ENCODE measurements at places on chromosomes 16 and 17.

DNA sequence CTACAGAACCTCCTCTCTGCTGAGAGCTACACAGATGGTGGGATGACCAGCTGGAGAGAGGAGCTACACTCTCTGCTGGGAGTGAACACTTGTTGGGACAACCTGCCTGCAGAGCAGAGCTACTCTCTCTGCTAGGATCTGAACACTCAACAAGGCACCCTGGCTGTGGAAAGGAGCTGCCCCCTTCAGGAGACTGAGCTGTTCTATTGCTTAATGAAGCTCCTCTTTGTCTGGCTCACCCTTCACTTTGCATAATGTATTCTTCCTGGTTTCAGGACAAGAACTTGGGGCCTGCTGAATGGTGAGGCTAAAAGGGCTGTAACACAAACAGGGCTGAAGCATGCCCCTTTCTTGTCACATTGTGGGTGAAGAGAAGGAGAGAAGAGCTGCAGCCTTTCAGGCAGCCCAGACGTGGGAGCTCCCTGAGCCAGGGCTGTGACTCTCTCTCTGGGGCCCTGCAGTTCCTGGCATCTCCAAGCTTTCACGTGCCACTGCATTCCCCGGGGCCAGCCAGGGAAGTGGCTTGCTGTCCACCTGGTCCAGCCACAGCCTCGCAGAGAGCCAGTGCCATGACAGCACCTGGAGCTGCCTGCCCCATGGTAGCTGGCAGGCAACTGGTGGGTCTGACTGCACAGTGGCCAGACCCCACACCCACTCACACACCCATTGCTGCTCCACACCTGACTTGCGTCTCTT, 272.8 kb upstream of the KCNJ16 start:
- DNase-seq: no peak

- DNase-seq: no peak
Observed at GRCh38 chr16:18931756-18932155, 5.5 kb upstream of the SMG1 start.

- no peak for DNase-seq
Observed at GRCh38 chr17:62718429-62718828, 89.7 kb downstream of the MARCHF10 start.

- DNase-seq: no peak
Observed at GRCh38 chr17:58413684-58414083, 3.6 kb downstream of the RNF43 start.

DNA sequence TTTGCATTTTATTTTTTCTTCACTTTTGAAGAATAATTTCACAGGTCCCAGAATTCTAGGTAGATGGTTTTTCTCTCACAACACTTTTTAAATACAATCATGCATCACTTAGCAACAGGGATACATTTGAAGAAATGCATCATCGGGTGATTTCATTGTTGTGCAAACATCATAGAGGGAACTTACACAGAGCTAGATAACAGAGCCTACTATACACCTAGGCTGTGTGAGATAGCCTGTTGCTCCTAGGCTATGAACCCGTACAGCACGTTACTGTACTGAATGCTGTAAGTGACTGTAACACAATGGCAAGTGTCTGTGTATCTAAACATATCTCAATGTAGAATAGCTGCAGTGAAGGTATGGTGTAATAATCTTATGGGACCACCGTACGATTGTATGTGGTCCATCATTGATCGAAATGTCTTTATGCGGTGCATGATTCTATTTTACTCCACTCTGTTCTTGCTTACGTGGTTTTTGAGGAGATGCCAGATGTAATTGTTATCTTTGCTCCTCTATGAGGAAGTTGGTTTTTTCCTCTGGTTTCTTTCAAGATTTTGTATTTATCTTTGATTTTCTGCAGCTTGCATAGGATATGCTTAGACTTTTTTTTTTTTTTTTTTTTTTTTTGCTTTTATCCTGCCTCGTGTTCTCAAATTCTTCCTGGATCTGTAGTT, 35.5 kb upstream of the TMEM92 start:
- DNase-seq: no peak

GRCh38 chr16:69818891-69819545, 56.9 kb downstream of the WWP2 start:
- DNase-seq: no peak

DNA sequence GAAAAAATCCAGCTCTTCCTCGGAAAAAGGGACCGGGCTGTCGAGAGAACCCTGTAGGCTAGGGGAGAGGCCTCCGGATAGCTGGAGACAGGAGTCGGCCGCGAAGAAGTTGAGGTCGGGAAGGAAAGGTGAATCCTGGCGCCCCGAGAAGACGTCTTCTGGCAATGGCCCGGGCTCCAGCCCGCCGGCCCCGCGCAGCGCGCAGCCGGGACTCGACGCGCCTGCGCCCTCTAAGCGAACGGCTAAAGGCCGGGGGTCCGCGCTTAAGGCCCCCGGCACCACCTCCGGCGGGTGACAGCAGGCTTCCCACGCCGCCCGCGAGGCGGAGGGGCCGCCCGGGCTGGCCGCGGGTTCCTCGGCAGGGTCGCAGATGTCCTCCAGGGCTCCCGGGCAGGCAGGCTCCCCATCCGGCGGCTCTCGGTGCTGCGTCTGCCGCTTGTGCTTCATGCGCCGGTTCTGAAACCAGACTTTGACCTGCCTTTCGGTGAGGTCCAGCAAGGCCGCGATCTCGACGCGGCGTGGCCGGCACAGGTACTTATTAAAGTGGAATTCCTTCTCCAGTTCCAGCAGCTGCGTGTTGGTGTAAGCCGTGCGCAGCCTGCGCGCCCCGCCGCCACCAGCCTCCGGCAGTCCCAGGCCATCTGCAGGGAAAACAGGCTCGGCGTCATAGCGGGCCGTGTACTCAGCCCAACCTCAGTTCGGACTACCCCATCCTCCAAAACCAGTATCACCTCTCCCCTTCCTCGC, 1.6 kb downstream of the HOXB2 start:
- peak; percentile 56 for DNase-seq

- DNase-seq: no peak
Observed at GRCh38 chr17:39960524-39961041, 2.2 kb upstream of the GSDMA start.

GRCh38 chr17:65538675-65539529, 22.5 kb downstream of the AXIN2 start:
- no peak for DNase-seq

- no peak for DNase-seq
Observed at GRCh38 chr16:22098405-22099255, 6.3 kb downstream of the VWA3A start.

GRCh38 chr17:16297367-16298139, 55.7 kb downstream of the CENPV start:
- DNase-seq: peak; percentile 41

GRCh38 chr16:70428178-70428998, 10.5 kb downstream of the ST3GAL2 start:
- DNase-seq: peak; percentile 61

DNA sequence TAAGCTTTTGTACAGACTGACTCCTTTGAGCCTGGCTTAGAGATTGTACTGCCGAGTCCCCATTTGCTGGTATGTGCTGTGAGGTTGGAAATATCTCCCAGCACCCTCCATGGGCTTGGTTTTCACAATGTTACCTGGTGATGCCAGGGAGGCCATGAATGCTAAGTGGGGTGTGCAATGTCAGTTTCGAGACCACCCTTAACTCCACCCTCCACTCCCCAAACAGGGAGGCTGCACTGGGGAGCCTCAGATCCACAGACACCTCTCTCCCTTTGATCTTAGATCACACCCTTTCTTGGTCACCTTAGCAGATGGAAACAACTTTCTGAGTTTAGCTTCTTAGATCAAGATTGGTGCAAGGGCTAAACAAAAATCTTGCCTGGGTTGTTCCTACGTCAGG, 28.6 kb upstream of the PIK3R6 start:
- no peak for DNase-seq

DNA sequence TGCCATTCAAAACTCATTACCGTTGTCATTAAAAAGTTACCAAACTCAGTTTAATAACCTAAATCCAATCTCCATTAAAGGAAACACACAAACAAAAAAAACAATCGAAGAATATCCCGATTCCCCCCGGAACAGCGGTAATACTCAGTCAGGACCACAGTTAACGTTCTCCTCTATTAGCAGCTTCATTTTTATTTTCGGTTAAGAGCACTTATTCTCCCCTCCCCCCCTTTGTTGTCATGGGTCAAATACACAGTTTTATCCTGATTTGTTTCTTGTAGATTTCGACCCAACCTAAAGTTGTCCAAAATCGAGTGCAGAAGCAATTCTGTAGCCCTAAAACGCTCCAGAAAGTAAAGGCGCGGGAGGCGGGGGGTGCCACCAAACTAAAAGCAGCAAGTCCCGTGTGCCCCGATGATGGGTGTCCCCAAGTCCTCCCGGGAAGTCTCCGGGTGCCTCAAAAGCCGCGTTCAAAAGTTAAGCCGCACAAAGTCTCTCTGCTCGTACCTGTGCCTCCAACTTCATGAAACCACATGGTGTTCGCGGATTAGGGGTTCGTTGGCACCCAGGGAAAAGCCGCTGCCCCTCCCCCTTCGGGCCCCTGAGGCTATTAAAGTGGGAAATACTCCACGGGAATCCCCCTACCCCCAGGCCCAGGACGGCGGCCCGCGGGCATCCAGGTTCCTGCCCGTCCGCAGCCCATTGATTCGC, 996 bp downstream of the SUMO2 start:
- DNase-seq: no peak

DNA sequence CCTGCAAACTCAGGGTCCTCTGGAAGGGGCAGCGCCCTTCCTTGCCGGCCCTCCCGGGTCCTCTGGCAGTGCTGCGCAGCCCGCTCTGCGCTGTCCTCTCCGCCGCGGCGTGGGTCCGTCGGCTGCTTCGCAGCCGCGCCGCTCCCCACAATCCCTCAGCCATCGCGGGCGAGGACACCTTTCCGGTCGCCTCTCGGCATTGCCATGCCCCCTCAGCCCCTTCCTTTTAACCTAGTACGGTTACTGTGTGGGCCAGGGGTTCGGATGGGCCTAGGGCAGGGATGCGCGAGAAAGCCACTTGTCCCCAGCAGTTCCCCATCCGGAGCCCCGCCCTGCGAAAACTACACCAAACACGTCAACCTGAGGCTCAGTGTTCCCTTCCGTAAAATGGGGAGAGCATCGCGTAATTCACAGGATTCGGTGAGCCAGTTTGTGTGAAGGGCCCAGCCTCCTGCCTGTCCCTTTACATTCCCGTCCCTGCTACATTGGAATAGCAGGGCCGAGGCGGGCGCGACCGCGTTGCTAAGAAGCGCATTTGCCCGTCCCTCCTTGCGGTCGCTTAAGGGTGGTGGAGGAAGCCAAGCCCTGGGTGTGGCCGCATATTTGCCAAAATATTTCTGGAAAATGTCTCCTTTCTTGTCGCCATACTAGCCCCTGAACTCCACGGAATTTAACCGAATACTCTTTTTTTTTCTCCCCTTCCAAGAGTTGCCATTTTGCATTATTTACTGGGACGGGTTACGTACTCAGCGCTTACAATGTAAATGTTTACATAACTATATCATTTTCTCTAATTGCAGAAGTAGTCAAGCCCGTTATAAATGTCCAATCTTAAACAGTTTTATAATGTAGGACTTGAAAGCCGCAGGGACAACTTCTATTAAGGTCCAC, 13.2 kb downstream of the COPZ2 start:
- DNase-seq: peak; percentile 52

DNA sequence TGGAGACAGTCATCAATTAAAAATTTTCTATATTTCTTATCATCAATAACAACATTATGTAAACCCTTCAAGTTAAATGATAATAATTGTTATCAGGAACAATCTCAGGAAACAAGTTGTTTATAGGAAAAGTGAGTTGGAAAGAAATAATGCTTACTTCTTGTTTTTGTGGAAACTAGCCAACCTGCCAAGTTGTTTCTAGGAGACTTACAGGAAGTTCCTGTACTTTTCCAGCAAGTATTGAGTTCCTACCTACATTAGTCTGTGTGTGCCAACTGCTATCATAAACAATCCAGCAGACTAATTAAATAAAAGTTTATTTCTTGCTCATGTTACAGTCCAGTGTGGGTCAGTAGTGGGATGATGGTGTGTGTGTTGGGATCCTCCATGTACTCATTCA, 1.6 kb upstream of the CCL14 start:
- DNase-seq: no peak

GRCh38 chr16:67847064-67847861, at the start of gene CENPT:
TSS of gene CENPT (minus strand) at chr16:67847693. CDS start at chr16:67833859, 13,834 bp downstream.
- no peak for DNase-seq
